ENCODE measurements at places on chromosomes 4 and X.

DNA sequence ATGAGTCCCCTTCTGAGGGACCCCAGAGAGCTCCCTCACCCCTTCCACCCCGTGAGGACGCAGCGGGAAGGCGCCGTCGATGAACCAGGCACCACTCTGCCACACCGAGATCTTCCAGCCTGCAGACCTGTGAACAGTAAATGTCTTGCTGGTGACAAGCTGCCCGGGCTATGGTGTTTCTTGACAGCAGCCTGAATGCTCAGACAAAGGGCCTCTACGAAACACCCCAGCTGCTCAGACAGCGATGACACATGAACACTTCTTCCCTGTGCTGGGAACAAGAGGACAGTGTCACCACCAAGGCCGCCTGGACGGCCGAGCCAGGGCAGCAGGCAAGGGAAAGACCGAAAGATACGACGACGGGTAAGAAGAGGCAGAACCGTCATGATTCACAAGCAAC lies 30.6 kb upstream of the GTPBP6 start:
- no peak for DNase-seq

DNA sequence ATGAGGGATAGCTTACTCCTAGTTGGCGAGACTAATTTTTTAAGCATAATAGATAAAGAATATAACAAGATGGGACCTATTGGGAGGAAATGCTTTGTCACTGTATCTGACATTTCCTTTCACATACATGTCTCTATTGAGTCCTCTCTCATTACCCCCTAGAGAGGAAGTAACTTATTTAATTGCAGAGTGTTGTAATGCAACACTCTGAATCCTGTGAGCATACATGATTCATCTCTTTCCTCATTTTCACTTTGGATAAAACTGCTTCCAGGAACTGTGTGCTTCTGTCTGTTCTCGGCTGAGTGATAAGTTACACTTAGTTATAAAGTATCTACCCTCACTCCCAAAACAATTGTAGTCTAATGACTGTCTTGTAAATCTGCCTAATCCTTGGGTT lies 266.1 kb upstream of the ANXA10 start:
- no peak for DNase-seq

DNA sequence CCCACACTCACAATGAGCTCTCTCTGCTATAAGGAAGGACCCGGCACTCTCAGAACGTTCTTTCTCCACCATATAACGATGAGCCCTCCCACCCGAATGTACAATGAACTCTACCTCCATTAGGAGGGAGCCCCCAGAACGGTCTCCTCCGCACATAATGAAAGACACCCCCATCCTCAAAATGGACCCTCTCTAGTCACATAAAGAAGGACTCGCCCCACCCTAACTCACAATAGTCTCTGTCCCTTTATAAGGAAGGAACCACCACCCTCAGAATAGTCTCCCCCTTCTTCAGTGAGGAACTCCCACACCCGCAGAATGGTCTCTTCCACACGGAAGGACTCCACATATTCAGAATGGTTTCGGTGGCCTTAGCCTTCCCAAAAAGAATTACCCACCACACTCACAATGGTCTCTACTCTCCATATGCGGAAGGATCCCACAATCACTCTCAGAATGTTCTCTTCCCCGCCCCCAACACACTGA lies 477 bp downstream of the SLC35A2 start:
- DNase-seq, result no peak

DNA sequence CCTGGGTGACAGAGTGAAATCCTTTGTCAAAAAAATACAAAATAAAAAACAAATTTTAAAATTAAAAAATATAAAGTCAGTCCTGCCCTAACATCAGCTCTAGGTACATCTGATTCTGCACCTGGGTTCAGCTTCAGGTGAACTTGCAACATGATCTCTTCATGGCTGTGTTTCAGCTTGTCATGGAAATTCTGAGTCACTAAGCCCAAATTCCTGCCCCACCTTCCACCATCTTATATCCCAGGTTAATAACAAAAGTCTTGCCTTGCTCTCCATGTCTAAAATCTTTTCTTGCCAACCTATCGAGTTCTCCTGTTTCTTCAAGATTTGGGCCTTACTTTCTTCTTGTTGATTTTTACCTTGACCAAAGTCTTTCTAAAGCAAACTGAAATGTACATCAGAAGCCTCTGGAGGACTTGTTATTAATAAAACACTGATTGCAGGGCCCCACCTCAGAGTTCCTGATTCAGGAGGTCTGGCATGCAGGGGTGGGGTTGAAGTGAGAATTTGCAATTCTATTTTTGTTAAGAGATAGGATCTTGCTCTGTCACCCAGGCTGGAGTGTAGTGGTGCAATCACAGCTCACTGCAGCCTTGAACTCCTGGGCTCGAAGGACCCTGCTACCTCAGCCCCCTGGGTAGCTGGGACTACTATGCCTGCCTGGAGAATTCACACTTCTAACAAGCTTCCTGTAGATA lies 125.8 kb upstream of the VCX3A start:
- DNase-seq, result no peak

DNA sequence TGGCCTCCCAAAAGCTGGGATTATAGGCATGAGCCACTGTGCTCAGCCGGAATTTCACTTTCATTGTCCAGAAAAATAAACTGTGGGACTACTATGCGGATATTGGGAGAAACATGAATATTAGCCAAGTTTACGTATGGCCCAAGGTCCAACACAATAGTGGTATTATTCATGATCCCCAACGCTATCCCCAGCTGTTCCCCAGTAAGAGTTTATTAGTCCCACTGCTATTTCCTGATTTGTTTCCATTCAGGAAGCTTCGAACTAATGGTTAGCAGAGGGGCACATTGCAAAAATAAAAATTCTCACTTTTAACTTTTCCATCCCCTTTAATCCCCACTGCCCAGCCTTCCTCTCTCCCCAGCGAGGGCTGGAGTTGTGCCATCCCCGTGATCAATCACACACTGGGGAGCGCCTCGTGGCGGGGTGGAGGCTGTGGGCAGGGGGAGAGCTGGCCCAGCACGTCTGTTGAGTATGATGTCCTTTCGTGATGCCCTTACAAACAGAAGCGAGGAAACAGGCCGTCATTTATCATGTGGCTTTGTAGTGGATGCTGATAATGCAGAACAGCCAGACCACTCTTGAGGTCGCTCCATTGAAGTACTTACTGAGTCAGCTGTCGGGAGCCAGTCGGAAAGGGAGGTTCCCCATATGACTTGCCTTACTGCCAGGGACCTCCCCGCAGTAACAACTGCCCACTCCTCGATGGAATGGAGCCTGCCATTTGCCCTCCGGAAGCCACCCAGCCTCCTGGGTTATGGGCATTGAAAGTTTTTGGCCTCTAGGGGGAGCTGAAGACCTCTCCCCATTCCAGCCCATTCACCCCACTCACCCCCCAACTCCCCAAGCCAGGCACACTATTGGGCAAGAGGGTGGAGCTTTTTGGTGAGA lies 117.0 kb downstream of the KDR start:
- no peak for DNase-seq

DNA sequence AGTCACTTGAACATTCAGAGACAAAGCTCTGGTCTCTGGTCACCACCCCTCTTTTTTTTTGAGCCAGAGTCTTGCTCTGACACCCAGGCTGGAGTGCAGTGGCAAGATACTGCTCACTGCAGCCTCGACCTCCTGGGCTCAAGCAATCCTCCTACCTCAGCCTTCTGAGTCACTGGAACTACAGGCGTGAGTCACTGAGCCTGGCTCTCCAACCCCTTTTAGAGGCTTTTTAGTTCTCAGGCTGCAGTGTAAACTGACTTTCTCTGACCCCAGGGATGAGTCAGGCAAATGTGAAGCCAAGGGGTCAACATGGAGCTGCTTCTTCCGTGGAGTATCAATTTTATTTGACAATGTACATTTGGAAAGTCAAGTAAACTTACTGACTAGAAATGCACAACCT lies 229.2 kb downstream of the PTTG2 start:
- no peak for DNase-seq

Data from NCI-H2029 treated with DMSO at 0.1 percent for 48 hours (cell line).